Posterior cingulate gyrus (tissue), 11 donors: ENCODE measurements at places on chromosomes 4 and X.
A peak's percentile ranks its signal among the peaks of the same experiment; 100 is the strongest.

DNA sequence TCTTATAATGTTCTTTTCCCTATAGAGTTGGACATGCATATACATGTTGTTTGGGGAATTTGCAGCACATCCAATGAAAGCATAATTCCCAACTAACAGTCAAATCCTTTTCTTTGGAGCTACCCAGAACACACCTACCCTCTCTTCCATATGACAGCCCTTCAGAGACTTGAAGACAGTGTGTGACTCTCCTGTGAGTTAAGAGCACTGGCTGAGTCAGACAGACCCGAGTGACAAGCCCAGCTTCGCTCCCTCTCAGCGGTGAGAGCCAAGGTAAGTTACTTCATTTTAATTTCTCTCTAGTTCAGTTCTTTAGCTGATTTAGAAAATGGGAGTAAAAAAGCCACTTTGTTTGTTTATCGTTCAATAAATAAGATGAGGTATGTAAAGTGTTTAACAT lies 86.3 kb downstream of the RTL9 start:
- no peak for DNase-seq

- DNase-seq: peak; percentile 78
These were observed 81.3 kb downstream of the FAM53A start for GRCh38 chr4:1602655-1603412.

- no peak for DNase-seq
These were observed 32.3 kb upstream of the C4orf50 start for GRCh38 chr4:6050551-6050950.

GRCh38 chr4:168509786-168510185 lies 12.9 kb downstream of the PALLD start:
- no peak for DNase-seq

DNA sequence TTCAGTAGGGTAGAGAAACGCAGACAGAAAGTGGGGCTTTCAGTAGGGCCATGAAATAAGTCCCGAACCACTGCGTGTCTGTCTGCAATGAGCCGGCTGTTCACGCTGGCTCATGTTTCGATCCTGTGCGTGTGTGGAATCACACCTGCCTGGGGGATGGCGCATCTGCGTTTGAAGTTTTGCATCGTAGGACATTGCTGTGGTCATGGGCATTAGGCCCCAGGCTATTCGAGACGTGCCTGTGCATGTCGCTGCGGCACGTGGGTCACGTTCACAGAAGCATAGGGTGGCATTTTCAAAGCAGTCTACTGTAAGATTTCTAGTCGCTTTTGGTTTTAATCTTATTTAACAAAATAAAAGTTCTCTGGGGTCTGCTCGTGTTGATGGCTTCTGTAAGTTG lies 25.5 kb upstream of the HGFAC start:
- DNase-seq: no peak

DNA sequence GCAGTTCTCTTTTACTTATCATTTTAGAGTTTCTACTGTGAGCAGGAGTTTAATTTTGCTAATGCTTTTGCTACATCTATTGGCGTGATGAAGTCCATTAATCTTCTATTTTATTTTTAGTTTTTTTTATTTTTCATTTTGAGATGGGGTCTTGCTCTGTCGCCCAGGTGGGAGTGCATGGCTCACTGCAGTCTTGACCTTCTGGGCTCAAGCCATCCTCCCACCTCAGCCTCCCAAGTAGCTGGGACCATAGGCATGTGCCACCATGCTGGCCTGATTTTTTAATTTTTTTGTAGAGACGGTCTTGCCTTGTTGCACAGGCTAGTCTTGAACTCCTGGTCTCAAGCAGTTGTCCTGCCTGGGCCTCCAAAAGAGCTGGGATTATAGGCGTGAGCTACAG lies 9.4 kb downstream of the ZFX start:
- no peak for DNase-seq

GRCh38 chr4:94791701-94792100 lies 33.9 kb downstream of the BMPR1B start:
- no peak for DNase-seq

- DNase-seq: no peak
These were observed 14.3 kb downstream of the H2BW1 start for GRCh38 chrX:103999234-103999633.

DNA sequence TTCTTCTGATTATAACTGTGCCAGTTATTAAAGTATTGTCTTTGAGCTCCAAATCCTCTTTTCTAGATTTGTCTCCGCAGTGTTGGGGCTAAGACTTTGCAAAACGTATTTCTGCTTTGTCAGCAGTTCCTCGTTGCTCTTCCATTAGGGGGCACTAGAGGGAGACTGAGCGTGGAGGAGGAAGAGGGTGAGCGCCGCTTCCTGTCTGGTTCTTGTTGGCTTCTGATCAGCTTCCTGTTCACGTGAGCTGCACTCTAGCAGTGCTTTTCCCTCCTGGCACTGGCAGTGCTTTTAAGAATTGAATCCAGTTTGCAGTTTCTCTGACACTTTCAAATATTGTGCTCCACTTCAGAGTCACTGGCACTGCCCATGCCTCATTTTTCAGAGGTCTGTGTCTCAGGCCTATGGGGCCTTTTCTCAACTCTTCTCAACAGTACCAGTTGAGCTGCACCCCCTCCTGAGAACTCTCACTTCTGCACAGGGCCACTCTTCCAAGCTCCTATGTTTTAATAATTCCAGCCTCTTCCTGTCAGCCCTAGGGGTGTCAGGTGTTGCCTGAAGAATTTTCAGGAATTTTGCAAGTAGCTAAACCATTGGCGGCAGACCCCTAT lies 54.4 kb upstream of the LCORL start:
- DNase-seq: no peak
